Astrocyte of the cerebellum (primary cell): ENCODE measurements at places on chromosomes 11 and 22.

GRCh38 chr22:19178657-19179496 is at the start of gene SLC25A1:
TSS of gene SLC25A1 (minus strand) at chr22:19178736. CDS start at chr22:19178673, 63 bp downstream.
- DNase-seq: peak; percentile 32

- DNase-seq: no peak
Measured at GRCh38 chr22:41222846-41223507, 17.8 kb downstream of the CHADL start.

- DNase-seq: peak; percentile 77
Measured at GRCh38 chr22:35914665-35915476, 113.8 kb downstream of the RBFOX2 start.

GRCh38 chr11:124762624-124763155 is 600 bp upstream of the ESAM start:
- DNase-seq: no peak

GRCh38 chr11:75858613-75859012 is 43.6 kb downstream of the UVRAG start:
- DNase-seq: peak; percentile 38

DNA sequence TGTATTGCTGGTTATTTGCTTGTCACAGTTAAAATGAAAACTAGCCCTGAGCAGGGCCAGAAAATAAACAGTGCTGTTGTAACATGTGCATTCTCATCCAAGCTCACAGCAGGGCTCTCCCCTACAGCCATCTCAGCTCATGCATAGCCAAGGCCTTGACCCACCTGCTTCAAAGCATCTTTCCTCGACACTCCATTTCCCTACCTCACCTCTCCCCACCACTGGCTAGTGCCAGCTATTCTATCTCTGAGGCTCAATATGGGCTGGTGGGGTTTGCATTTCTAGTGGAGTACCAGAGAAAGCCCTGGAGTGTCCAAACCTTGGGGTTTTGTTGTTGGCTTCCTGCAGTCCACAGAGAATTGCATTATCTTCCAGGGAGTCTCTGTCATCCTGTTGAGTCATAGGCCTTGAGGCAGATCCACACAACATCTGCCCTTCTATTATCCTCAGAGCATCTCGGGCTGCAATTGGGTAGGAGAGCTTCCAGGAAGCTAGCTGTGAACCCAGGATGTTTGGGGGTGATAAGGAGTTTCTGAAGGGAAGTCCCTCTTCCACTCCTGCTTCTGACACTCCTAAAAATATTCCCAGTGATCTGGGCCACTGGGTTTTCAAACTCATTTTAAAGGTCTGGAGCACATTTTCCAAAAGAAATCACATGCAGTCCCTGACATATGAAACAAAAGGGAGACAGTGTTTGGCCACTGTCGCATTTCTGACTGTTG is 36.1 kb upstream of the AMOTL1 start:
- DNase-seq: peak; percentile 70

- DNase-seq: no peak
Measured at GRCh38 chr11:121448011-121448410, 4.1 kb upstream of the SORL1 start.

DNA sequence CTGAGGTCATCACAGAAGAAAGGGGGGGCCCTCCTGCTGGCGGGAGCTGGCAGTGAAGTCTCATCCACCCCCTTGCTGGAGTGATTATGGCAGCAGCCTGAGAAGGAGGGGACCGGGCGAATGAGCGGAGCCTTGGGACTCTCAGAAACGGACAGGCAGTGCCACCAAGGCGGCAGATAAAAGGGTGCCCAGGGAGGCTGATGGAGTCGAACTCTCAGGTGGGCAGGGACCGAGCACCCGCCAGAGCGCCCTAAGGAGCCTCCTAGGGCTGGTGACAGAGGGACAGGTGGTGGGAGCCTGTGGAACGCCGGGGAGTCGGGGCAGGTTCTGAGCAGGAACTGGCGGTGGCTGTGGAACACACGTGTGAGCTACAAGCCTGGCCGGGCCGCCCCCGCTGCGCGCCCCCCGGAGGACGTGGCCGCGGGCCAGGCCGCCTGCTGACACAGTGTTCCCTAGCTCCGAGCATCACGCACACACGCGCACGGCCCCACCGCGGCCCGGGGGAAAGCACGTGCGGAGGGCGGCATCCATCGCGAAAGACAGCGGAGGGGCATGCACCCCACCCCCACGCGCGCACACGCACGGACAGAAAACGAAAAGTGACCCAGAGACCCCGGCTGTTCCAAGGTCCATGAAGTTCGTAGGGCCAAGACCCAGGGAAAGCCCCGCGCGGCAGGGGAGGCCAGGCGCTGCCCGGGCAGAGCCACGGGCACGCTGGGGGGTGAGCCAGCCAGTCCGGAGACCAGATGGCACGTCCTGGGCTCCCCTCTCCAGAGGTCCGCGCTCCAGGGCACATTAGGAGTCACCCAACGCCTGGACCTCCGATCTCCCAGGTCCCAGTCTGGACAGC is 1.0 kb downstream of the VWCE start:
- DNase-seq: no peak
